ENCODE measurements at places on chromosomes 7 and 10. TPM values are rescaled to one million over a fixed set of nuclear protein-coding genes. Genes with fewer than 3 reads are reported as not detected.

Gene CLRN3
- not detected for total RNA-seq

Gene MYH16
- total RNA-seq: not detected

DNA sequence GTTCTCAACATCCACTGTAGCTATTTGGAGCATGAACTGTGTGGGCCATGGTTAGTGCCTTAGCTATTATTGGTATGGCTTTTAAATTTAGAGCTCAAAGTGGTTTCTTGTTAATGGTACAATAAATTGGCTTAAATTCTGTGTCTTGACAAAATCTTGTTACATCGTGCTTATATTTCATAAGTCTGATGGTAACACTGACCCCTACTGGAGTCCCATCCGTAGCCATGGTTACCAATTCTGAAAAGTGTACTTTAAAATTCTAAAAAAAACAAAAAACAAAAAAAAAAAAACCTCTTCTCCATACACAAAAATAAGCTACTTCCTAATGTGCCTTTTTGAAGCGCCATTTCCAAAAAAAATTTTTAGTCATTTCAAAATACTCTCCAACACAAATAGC is 6.4 kb upstream of the RPP30 start:
- no peak for DNase-seq
- H3K36me3 ChIP-seq: no peaks in the 10 kb centered on the region
- H3K27me3 ChIP-seq: peaks cover 6% of the 10 kb centered on the region
- no peak overlapping the region for H3K4me3 ChIP-seq

DNA sequence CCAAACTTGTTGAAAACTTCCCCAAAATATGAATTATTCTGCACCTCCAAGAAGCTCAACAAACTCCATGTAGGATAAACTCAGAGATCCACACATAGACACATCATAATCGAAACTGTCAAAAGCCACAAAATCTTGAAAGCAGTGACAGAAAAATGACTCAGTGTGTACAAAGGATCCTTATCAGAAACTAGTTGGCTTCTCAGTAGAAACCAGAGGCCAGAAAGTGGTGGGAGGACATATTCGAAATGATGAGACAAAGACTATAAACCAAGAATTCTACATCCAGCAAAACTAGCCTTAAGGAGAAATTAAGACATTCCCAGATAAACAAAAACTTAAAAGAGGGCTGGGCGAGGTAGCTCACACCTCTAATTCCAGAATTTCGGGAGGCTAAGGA is 38.5 kb downstream of the MCMBP start:
- H3K4me3 ChIP-seq: no peak overlapping the region
- no peak overlapping the region for H3K27ac ChIP-seq

DNA sequence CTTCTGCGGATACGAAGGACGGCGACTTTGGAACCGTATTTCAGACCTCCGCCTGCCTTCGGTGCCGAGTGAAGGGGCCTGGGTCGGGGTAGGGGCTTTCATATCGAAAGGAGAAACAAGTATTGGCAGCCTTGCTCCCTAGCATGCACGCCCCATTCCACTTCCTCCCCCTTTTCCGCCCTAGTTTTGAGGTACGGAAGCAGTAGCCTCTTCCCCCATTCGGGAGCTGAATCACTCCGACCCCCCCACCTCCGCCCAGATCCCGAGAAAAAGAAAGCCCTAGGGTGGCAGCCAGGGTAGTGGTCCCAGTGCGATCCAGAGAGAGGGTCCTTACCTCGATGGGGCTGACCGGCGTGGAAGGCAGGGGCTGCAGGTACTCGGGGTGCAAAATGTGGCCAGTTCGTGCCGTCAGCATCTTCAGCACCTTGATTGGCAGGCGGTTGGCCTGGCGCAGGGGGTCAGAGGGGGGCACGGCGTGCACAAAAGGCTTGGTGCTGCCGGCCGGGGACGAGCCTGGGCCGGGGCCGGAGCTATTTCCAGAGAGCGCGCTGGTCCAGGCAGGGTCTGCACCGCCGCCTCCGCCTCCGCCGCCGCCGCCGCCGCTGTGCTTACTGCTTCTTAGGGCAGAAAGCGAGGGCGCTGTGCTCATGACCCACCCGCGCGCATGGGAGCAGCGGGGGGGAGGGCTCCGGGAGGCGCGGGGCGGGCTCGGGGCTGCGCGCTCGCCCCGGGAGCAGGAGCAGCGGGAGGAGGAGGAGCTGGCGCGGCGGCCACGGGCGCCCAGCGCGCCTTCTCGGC is 594 bp downstream of the ZNF503 start:
- peak overlapping the region; percentile 95 for H3K27ac ChIP-seq
- H3K27me3 ChIP-seq: no peaks in the 10 kb centered on the region
- peak overlapping the region; percentile 85 for H3K4me3 ChIP-seq
- H3K4me1 ChIP-seq: peaks cover 3% of the 10 kb centered on the region
- peaks cover 15% of the 10 kb centered on the region for H3K36me3 ChIP-seq

GRCh38 chr7:98996150-98996552 is 117.8 kb downstream of the TRRAP start:
- no peaks in the 10 kb centered on the region for H3K27me3 ChIP-seq
- H3K4me3 ChIP-seq: no peak overlapping the region
- no peaks in the 10 kb centered on the region for H3K4me1 ChIP-seq
- no peaks in the 10 kb centered on the region for H3K36me3 ChIP-seq
- DNase-seq: no peak

GRCh38 chr10:111972109-111972508 is 211.5 kb downstream of the GPAM start:
- H3K27me3 ChIP-seq: no peaks in the 10 kb centered on the region
- H3K27ac ChIP-seq: no peak overlapping the region
- H3K36me3 ChIP-seq: no peaks in the 10 kb centered on the region
- no peak for DNase-seq
- no peaks in the 10 kb centered on the region for H3K4me1 ChIP-seq

- peak overlapping the region; percentile 39 for H3K4me3 ChIP-seq
- no peaks in the 10 kb centered on the region for H3K4me1 ChIP-seq
- H3K27me3 ChIP-seq: peaks cover 59% of the 10 kb centered on the region
- no peak overlapping the region for H3K27ac ChIP-seq
- no peak for DNase-seq
- H3K36me3 ChIP-seq: no peaks in the 10 kb centered on the region
Observed at GRCh38 chr7:71133232-71133622, 1.3 kb downstream of the GALNT17 start.

- no peaks in the 10 kb centered on the region for H3K36me3 ChIP-seq
- H3K27me3 ChIP-seq: no peaks in the 10 kb centered on the region
- no peak overlapping the region for H3K4me3 ChIP-seq
- no peaks in the 10 kb centered on the region for H3K4me1 ChIP-seq
- H3K27ac ChIP-seq: peak overlapping the region; percentile 3
Observed at GRCh38 chr7:98394377-98394836, 6.5 kb downstream of the BAIAP2L1 start.

GRCh38 chr7:17669204-17669603 is 271.1 kb downstream of the SNX13 start:
- H3K27me3 ChIP-seq: no peaks in the 10 kb centered on the region
- H3K36me3 ChIP-seq: no peaks in the 10 kb centered on the region
- no peak overlapping the region for H3K27ac ChIP-seq
- no peaks in the 10 kb centered on the region for H3K4me1 ChIP-seq
- DNase-seq: no peak

Data from left lung (tissue), 14 donors.